ENCODE measurements at places on chromosomes 5 and 9.

- no peak for DNase-seq
Observed at GRCh38 chr5:128082551-128083032, 974 bp upstream of the SLC12A2 start.

GRCh38 chr9:86755561-86755941 is 191.8 kb downstream of the GAS1 start:
- no peak for DNase-seq

GRCh38 chr9:38690574-38690973 is 29.4 kb downstream of the FAM240B start:
- DNase-seq = no peak

GRCh38 chr9:110180511-110181434 is 27.2 kb downstream of the C9orf152 start:
- DNase-seq = peak; percentile 85

DNA sequence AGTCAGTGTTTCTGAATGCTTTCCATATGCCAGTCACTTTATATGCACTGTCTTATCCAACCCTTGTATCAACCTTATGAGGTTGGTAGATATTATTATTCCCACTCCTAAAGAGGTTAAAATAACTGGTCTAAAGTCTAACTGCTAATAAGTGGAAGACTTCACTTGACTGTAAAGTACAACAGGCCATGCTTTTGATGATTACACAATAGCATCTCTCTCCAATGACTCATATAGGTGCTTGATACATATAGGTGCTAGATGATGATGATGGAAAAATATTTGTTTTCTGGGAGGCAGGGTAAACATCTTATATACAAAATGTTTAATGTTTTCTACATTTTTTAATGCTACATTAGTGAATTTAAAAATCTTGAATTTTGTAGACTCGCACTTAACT is 75.9 kb upstream of the NR3C1 start:
- no peak for DNase-seq

GRCh38 chr5:1944408-1944807 is 61.7 kb upstream of the IRX4 start:
- DNase-seq = no peak

- no peak for DNase-seq
Observed at GRCh38 chr9:130327070-130327780, 61.7 kb downstream of the HMCN2 start.

- peak; percentile 79 for DNase-seq
Observed at GRCh38 chr5:139458580-139459407, 3.7 kb downstream of the ECSCR start.

GRCh38 chr9:2015581-2016407 is 647 bp downstream of the SMARCA2 start:
- DNase-seq = no peak

DNA sequence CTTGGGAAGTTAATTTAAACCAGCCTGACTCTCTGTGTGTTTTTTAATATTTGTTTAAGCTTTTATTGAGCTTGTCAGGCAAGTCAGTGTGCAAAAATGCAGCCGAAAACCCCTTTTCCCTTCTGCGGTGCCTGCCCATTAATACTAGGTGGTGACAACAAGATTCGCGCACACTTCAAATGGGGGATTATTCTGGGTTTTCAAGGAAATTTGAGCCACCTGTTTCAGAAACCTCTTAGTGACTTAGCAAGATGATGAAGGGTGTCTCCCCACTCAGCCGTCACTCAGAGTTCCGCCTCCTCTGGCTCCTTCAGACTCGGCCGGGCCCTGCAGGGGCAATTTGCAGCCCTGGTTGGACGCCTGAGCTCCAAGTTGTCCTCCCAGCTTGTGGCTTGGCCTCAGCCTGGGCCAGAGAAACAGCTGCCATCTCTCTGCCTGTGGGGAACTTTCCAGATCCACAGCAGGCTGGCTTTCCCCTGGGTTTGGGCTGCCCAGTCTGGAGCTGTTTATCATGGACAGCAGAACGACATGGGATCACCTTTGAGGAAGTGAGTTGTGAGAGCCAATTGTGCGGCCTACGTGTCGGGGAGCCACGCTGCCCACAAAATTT is 75.9 kb downstream of the SPRY4 start:
- peak; percentile 96 for DNase-seq

GRCh38 chr5:128636361-128636760 is 98.3 kb upstream of the FBN2 start:
- DNase-seq = no peak

- no peak for DNase-seq
Observed at GRCh38 chr5:93721511-93721910, 19.9 kb downstream of the POU5F2 start.

DNA sequence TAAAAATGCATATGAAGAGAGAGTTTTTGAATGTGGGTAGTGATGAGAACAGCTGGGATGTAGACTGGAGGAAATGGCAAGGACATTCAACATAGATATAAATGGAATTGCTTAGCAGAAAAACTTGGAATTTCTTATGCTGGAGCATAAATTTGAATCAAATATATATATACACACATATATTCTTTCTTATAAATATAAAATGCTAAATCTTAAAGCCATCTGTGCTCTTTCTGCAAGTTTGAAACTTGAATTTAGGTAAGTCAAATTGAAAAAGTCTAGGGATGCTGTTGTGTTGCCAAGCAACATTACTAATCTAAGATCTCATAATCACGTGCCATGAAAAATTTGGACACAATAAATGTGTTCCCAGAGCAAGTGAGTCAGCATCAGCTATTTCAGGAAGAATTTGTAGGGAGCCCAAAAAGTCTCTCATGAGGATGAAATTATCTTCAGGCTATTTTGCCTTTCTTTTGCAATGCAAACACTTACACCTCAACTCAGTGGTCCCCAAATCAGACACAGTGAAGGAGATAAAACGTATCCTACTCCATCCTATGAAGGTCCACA is 58.4 kb upstream of the ALDH1A1 start:
- DNase-seq = peak; percentile 23

DNA sequence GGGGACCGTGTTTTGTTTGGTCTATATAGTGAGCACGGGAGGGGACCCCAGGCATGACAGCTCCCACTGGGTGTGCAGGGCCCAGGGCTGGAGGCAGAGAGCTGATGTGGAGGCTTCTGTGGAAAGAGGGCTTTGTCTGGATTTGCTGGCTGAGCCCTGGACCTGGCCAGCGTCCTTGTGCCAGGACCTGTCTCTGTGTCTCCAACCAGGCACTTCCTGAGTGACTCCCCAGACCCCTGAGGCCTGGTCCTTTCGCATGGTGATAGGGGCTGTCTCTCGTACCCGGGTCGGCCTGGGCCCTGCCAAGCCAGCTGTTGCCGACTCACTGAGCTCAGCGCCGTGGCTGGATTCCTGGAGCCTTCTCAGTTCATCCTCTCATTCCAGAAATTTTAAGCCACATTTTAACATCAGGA is 77.6 kb downstream of the ADAMTS2 start:
- peak; percentile 48 for DNase-seq

DNA sequence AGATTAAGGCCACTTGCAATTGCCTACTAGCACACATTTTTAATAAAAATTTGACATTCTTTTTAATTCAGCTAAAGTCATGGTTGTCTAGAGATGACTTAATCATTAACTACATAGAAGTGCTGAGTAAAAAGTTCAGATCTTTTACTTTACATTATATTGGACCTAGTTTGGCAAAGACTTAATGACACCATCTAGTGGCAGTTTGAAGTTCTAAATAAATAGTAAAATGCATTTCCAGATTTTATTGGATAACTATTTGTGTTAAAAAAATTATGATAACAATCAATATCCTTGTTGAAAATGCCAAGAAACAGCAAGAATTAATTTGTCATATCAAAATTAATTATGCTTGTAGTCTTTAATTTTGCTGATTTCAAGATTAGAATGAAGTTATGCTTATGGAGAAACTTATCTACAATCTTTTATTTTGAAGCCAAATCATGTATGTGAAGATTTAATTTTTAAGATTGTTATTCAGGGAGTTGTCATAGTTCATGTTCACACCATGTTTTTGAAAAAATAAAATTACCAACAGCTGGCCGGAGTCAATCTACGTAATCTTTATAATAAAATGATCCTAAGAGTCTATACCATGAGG is 69.6 kb upstream of the PJA2 start:
- DNase-seq = no peak

DNA sequence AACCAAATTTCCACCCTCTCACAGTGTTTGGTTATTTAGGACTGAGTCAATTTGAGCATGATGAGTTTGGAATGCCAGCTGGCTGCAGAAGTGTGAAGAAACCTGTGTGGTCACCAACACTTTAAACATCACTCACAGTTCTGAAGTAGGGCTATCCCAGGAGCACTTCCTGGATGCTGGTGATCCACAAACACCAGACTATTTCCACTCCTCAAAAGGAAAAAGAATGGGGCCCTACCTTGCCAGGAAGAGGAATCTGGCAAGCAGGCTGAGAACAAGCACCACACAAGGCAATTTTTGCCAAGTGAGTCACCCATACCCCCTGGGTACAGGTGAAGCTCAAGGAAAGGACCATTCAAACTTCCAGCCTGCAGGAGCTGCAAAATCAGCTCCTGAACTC is 294.2 kb upstream of the PTGER4 start:
- DNase-seq = peak; percentile 19

DNA sequence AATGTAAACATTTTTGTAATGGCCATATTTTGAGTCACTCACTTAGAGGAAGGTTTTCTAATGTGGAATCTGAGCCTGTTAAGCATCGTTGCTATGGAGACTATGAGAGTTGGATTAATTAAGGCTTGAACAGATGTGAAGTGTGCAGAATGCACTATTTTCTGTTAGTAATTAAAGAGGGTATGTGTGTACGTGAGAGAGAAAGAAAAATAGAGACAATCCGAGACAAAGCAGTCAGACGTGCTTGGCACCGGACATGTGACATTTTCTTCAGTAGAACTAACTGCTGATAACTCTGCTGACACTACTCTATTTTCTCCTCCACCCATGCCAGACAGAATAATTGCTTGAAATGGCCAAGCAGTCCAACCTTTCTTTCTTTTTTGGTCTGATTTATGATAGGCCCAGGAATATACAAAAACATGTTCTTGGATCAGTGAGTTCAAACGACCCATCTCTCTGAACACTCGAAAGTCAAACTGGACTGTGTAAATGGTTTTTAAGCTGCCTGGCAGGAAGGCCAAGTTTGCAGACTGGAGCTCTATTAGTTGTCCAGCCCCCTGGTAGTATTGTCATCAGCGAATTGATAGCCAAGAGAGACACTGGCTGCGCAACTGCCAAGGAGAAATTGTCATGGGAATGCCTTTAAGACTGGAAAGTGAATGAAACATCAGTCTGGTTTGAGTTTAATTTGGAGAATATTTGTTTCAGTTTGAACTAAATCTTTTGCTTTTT is 322.1 kb downstream of the ARHGEF28 start:
- peak; percentile 82 for DNase-seq

DNA sequence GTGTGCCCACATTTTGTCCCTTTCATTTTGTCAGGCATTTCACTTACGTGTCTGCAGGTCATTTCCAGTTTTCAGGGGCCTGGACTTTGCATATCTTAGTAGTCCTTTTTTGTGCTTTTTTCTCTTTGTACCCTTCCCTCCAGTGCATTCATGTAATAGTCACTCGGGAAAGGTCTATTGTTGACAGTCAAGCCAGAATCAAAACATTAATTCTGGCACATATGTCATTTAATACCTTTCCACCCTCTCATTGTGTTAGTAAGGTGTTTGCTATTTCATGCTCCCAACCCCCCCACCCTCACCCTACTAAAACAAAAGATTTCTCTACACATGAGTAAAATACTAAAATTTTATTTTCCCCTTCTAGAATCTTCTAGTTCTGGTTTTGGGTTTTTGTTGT is 42.7 kb downstream of the UGCG start:
- DNase-seq = no peak

DNA sequence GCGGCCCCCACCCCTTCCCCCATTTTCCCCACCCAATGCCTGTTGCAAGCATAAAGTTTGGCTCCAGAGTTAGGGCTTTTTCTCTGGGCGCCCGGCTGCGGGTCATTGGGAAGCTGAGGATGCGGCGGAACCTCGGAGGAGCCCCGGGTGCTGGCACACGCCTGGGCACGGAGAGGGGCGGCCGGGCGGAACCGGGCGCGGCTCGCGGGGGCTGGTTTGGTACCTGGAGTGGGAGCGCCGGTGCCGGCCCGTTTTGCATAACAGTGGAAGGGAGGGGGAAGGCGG is 1.2 kb downstream of the PPARGC1B start:
- DNase-seq = no peak

DNA sequence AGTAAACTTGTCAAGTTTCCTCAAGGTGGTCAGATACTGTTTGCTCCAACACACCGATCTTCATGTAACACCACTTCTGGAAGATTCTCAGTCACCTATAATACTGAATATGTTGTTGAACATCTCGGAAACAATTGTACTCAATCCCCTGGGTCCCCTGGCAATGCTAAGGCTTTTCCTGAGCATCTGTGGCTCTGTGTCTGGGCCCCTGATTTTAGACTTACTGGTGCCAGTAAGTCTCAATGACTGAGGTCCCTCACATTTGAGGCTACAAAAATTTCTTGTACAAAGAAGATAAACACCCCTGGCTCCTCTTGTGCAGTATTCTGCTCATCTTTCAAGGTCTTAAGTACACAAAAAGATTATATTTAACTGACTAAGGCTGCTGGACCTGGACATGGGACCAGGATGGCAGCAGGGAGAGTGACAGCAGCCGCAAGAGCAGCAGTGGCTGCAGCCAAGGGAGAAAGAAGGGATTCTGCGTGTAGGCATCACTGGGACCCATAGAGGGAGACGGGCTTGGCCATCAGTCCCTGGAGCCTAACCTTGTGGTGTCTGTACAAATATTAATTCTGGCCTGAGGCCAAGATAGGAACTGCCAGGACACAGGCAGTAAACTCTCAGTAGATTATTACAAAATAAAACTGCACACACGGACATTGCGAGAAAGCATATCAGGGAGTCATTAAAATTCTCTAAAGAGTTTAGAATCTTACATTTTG is 49.0 kb upstream of the TNPO1 start:
- DNase-seq = no peak

DNA sequence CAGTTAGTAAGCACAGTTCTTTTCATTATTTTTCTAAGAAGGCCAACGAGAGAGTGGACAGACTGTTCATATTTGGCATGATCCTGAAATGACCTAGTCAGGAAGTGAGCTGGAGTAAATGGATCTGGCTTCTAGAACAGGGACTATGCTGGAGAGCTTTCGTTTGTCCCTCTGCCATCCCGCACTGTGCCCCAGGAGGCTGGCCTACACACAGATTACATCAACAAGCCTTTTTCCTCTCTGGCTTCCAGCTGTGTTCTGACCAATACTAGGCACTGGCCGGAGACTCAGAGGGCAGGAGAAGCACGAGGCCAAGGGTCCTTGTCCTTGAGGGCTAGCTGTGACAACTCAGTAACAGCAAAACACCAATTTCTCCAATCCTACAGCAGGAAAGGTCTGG is 127.8 kb downstream of the MED27 start:
- DNase-seq = no peak

GRCh38 chr9:16532272-16532671 is 338.2 kb downstream of the BNC2 start:
- DNase-seq = no peak

DNA sequence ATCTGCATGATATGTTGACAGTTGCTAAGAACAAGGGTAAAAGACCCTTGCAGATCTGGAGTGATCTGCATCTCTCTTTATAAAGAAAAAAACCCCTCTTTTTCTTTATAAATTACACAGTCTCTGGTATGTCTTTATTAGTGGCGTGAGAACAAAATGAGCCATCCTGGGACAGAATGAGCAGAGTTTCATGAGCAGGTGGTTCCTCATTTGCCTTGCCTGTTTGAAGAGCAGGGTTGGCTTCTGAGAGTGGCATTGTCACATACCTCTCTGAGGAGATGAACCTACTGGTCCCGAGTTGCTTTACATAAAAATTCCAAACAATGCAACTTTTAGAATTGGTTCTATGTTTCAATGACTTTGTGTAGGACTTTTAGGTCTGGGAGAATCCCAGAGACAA is 94.3 kb downstream of the INSYN2B start:
- DNase-seq = no peak

- DNase-seq = no peak
Observed at GRCh38 chr9:18052060-18052459, 421.9 kb upstream of the ADAMTSL1 start.

GRCh38 chr9:132578367-132578932 is 4.0 kb upstream of the BARHL1 start:
- DNase-seq = no peak

All from fibroblast of skin of abdomen (primary cell).